ENCODE measurements at places on chromosomes 12 and 14.

- DNase-seq, result no peak
These were observed 1.7 kb downstream of the MGST1 start for GRCh38 chr12:16349131-16349460.

- DNase-seq, result no peak
These were observed 24.8 kb downstream of the GPR68 start for GRCh38 chr14:91219517-91220389.

DNA sequence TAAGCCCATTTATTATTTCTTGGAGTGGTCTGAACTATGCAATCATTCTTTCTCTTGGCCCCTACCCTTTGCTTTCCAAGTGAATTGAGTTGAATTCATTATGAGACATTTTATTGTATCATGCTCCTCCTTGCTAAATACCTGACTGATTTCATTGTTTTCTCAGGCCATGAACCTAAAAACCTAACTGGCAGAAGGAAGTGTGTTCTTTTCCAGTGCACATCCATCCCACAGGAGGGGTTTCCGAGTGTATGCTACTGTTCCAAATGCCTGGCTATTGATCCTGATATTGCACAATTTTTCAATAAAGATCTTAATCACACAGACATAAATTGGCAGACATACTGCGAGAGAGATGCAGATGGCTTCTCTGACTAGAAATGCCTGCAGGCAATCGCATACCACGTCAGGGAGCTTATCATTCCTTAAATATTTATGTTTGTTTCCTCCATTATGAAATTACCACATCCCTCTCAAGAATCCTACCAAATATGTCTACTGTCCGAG lies 162.2 kb upstream of the EGLN3 start:
- DNase-seq, result no peak

GRCh38 chr12:22709292-22709691 lies 84.3 kb downstream of the ETNK1 start:
- DNase-seq, result no peak

- no peak for DNase-seq
These were observed 47.8 kb upstream of the EML1 start for GRCh38 chr14:99745307-99745951.

- DNase-seq, result no peak
These were observed 264.0 kb downstream of the EGLN3 start for GRCh38 chr14:33686856-33687255.

DNA sequence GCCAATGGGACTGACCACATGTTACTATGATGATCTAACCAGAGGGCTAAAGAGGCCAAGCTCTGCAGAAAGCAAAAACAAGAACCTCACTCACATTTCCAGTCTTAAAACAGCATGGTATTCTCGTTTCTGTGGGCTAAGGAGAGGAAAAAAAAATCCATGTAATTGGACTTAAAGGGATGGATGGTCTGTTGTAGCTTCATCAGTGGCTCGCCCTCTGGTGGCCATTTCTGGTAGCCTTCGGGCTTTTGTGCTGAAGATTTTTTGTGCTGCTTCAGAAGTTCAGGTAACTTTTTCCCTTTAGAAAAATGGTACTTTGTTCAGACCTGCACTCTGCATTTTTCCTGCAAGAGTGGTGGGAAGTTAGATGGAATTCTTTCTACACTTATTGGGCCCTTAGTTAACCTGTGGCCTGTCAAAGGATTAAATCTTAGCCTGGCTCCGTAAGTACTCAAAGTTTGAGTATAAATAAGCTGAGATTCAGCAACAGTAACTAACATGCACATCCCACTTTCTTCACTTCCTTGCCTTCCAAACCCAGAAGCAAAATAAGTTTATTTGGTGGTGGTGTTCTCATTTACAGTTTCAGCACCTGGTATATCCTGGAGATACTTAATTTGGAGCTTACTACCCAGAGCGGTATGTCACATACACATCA lies 22.3 kb downstream of the DCAF4 start:
- no peak for DNase-seq

GRCh38 chr14:61256826-61257468 lies 24.2 kb downstream of the TMEM30B start:
- DNase-seq, result no peak

- no peak for DNase-seq
These were observed 45.5 kb upstream of the PLEKHG6 start for GRCh38 chr12:6265038-6265405.

- DNase-seq, result no peak
These were observed 34.2 kb downstream of the KCNA1 start for GRCh38 chr12:4943938-4944284.

DNA sequence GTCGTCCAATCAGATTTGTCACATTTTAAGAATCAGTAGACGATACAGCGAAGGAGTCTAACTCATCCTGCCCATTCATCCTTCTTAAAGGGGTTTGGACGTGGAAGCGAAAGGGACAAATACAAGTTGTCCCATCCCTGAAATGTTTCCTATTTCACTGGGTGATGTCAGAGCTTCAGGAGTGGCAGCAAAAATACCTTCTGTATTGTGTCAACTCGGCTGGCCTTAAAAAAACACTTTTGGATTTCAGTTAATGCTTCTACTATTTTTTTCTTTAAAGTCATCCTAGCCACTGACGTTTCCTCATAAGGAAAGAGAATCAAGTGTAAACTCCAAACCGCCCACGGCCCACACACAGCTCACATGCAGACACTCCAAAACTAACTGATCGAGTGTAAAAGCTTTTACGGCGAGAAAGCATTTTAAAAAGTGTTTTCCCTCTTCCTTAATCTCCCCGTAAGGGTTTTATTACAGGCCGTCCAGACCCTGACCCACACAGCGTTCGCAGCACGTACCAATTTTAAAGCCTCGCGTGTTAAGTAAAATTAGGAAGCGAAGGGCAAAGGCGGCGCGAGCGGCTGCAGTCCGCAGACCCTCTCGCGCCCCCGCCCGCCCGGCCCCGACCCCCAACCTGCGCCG lies 593 bp downstream of the CFL2 start:
- DNase-seq, result no peak

DNA sequence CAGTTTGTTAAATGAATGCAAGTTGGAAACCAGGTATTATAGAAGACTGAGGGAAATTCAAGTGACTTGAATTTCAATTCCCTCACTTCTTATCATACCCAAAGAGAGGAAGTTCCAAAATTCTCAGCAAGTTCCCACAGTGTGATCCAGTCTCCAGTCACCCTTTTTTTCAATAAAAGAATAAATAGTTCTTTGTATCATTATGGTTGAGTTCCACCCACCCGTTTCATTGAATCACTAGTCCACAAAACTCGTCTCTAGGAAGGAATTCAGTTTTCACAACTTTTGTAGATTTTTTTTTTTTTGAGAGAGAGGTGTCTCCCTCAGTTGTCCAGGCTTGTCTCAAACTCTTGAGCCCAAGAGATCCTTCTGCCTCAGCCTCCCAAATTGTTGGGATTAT lies 1.6 kb upstream of the TMEM30B start:
- DNase-seq, result no peak

DNA sequence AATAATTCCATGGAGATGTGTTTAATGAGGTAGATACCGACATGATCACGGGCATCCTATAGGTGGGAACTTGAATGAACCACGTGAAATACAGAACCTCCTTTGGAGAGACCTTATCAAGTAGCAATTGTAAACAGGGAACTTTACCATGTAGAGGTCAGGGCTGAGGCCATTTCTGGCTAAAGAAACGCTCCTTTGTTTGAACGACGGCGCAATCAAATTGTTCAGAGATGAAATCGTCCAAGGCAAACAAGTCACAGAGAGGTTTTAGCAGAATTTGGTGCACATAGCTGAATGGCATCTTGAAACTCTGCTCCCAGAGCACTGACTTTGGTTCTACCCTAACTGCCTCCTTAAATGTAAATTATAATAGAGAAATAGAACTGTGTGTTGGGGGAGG lies 9.8 kb downstream of the PRIMA1 start:
- DNase-seq, result no peak

DNA sequence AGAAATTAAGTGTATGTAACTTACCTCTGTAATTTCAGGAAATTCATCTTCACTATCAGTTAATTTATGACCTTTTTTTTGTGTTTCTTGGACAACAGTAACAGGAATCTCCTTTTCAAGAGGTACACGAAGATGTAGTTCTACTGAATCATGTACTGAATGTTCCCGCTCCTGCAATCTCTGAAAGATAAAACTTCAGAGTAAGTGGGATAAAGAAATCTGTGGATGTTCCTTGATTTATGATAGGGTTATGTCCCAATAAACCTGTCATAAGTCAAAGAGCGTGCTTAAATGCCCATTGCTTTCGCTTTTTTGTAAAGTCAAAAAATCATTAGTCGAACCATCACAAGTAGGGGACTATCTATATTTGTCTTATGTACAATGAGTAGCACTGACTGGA lies 40.8 kb downstream of the SENP1 start:
- DNase-seq, result no peak

GRCh38 chr12:132049876-132050275 lies 94.2 kb downstream of the DDX51 start:
- DNase-seq, result no peak

GRCh38 chr12:2513141-2514037 lies 281.4 kb upstream of the FKBP4 start:
- no peak for DNase-seq

GRCh38 chr12:123389560-123390351 lies 5.8 kb downstream of the KMT5A start:
- no peak for DNase-seq

GRCh38 chr12:103350116-103350515 lies 145.7 kb downstream of the C12orf42 start:
- no peak for DNase-seq

DNA sequence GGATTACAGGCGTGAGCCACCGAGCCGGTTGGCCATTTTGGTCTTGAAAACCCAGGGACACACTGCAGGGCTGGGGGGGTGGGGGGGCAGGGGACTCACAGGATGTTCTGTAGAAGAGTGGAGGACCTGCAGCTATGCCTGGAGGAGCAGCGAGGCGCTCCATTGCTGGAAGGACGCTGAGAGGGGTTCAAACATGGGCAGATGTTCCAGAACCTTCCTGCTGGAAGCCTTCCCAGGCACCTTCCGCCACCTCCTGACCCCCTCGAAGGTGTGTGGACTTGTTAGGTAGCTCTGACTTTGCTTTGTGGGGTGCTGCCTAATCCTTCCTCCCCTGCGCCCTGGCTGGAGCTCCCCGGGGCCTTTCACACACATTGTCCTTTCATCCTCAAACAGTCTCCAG lies 19.6 kb upstream of the PPP1R13B start:
- DNase-seq, result no peak

- DNase-seq, result no peak
These were observed 2.2 kb downstream of the CYP27B1 start for GRCh38 chr12:57764662-57765002.

GRCh38 chr12:111181143-111181726 lies 187.7 kb downstream of the PHETA1 start:
- DNase-seq, result no peak

DNA sequence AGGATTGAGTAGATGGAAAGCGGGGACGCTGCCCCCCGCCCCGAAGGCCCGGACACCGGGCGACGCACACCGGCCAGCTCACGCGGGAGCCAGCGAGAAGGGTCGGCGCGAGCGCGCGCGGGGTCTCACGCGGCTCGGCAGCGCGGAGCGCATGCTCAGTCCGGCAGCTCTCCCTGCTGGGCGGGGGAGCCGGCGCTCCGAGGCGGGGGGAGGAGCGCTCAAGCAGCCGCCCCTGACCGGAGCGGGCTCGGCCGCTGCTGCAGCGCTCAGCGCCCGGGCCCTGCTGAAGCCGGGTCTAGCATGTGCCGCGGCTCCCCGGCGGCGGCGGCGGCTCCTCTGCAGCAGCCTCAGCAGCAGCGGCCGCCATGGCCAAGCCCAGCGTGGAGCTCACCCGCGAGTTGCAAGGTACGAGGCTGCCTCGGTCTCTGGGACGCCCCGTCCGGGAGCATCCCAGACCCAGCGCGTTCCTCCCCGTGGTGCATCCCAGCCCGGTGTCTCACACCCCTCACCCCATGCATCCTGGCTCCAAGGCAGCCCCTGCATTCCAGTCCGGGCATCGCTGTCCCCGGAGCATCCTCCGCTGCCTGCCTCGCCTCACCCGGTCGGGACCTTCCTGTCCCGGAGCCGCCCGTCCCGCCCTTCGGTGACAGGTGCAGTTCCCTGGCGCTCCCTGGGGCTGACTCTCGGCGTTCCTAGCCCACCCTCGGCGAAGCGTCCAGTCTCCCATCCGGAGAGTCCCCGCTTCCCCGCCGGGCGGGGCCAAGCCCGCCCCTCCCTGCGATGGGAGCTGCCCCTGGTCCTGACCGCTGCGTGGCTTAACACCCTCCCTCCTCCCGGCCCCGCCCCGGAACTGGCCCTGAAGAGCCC lies at the start of gene CARMIL3:
Gene CARMIL3 (plus strand): TSS at position 221 of the 867 bp plus-strand sequence. CDS start 145 bp downstream, at position 366.
- DNase-seq, result no peak

DNA sequence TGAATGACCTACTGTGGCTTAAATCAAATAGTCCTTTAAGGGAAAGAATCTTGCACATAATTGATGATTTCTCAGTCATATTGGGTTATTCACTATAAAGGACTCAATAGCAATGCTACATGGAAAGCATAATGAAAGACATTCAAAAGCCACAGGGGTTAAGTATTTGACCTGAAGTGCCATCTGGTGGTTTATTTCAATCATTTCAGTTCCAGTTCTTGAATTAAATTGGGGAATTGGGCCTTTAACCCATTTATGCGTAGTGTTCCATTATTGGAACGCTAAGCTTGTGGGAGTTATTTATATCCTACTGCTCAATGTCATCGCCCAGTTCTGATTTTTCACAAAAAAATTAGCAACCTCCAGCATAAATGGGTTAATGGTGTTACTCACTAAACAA lies 41.3 kb upstream of the C12orf71 start:
- no peak for DNase-seq

- no peak for DNase-seq
These were observed 240.0 kb upstream of the CPNE8 start for GRCh38 chr12:39145175-39145999.

DNA sequence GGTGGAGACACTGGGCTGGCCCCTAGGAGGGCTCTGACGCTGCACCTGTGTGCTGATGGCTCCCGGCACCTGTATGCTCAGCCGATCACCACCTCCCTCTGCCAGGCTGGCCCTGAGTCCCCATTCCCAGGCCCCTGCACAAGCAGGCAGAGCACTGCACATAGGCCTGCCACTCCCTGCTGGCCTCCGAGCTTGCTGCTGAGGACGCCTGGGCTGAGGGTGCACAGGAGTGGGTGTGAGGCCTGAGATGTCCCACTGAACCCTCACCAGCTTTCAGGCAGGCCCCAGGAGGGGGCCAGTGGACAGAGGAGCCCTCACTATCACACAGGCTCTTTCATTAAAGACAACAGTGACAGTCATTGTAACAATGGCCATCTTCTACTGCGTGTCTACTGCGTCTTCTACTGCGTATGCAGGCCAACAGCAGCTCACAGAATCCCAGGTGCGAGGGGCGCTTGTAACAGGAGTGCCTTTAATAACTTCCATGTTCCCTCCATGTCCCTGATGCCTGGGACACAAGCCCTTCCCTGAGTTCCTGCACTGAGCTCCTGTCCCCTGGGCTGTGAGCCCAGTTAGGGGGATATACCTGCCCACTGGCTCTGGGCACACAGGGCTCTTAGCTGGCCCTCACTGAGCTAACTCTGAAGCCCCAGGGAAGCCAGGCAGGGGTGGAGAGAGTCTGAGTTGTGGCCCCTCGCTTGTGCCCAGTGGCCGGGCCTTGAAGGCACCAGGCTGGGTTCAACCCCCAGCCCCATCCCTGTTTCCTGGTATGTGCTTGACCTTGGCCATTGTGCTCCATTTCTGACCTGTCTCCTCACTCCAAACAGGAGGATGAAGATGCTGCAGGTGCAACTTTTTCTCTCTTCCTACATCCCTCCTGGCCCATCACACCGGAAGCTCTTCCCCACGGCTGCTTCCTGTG lies 71.3 kb downstream of the PRIMA1 start:
- no peak for DNase-seq

GRCh38 chr14:102085948-102086708 lies 716 bp downstream of the HSP90AA1 start:
- no peak for DNase-seq

GRCh38 chr14:81579115-81579514 lies 45.5 kb upstream of the SEL1L start:
- DNase-seq, result no peak

- DNase-seq, result no peak
These were observed 17.4 kb upstream of the B4GALNT3 start for GRCh38 chr12:442235-442884.

Data from esophagus squamous epithelium (tissue), 5 donors.